ENCODE measurements at places on chromosomes 12 and 14.

GRCh38 chr12:124752437-124753227 lies 111.0 kb downstream of the SCARB1 start:
- H3K36me3 ChIP-seq, result no peaks in the 10 kb centered on the region
- no peak overlapping the region for H3K4me3 ChIP-seq
- peaks cover 36% of the 10 kb centered on the region for H3K4me1 ChIP-seq

- H3K27ac ChIP-seq, result no peak overlapping the region
- H3K27me3 ChIP-seq, result no peaks in the 10 kb centered on the region
- no peaks in the 10 kb centered on the region for H3K36me3 ChIP-seq
- DNase-seq, result peak; percentile 42
- H3K4me1 ChIP-seq, result no peaks in the 10 kb centered on the region
These were observed 104.6 kb downstream of the GALC start for GRCh38 chr14:87888136-87888999.

GRCh38 chr14:60175255-60175902 lies 10.2 kb upstream of the DHRS7 start:
- H3K36me3 ChIP-seq, result no peaks in the 10 kb centered on the region
- H3K4me3 ChIP-seq, result no peak overlapping the region
- no peak for DNase-seq
- no peaks in the 10 kb centered on the region for H3K27me3 ChIP-seq

DNA sequence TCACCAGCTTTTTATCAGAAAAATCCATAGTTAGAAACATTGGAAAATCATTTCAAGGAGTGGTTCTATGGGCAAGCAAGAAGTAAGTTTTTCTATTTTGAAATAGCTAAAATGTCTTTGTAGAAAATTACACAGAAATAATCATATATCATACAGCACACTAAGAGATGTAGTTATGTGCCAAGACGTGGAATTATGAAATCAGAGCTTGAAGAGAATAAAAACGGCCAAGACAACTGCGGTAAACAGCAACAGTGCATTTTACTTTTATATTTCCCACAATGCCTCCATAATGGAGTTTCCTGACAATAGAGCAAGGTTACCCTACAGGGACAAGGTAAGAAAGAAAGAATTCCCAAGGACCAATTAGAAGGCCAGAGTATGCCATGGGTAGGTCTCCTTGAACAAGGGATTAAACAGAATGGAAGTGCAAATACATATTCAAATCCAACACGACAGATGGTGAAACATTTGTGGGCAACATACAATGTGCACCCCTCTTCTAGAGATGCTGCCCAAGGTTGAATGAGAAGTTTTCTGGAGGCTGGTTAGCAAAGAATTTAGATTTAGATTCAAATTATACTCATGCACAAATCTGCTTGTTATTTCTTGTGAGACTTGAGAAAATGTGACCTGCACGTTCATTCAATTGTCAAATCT lies 76.1 kb upstream of the BTG1 start:
- H3K4me1 ChIP-seq, result no peaks in the 10 kb centered on the region
- H3K27me3 ChIP-seq, result no peaks in the 10 kb centered on the region
- no peak overlapping the region for H3K4me3 ChIP-seq
- H3K36me3 ChIP-seq, result no peaks in the 10 kb centered on the region
- no peak overlapping the region for H3K27ac ChIP-seq

- H3K36me3 ChIP-seq, result no peaks in the 10 kb centered on the region
- no peak overlapping the region for H3K4me3 ChIP-seq
- H3K27me3 ChIP-seq, result no peaks in the 10 kb centered on the region
- no peak for DNase-seq
- H3K4me1 ChIP-seq, result no peaks in the 10 kb centered on the region
These were observed 239.3 kb upstream of the PRICKLE1 start for GRCh38 chr12:42828836-42829235.

DNA sequence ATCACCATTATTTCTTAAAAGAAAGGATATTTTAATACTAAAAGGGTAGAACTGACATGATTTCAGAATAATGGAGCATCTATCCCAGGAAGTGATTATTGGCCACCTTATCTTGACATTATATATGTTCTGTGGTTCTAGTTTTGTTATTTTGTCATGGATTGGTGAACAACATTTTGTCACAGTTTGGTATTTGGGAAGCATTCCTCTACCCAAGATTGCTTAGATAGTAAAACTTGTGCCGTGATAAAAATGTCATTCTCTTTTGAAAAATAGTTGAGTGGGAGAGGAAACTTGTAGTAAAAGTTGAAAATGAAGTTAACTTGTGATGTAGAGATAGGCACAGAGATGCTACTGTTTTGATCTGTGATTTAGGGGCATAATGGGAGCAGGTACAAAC lies 65.7 kb downstream of the TMX1 start:
- no peaks in the 10 kb centered on the region for H3K36me3 ChIP-seq
- no peak overlapping the region for H3K27ac ChIP-seq
- no peaks in the 10 kb centered on the region for H3K27me3 ChIP-seq
- DNase-seq, result no peak
- H3K4me1 ChIP-seq, result no peaks in the 10 kb centered on the region
- H3K4me3 ChIP-seq, result no peak overlapping the region

- no peak for DNase-seq
- H3K27me3 ChIP-seq, result no peaks in the 10 kb centered on the region
- H3K36me3 ChIP-seq, result no peaks in the 10 kb centered on the region
These were observed 175.2 kb downstream of the EPS8 start for GRCh38 chr12:15613981-15614380.

- H3K36me3 ChIP-seq, result no peaks in the 10 kb centered on the region
- peak overlapping the region; percentile 81 for H3K27ac ChIP-seq
- H3K4me3 ChIP-seq, result no peak overlapping the region
- DNase-seq, result peak; percentile 91
- peaks cover 45% of the 10 kb centered on the region for H3K4me1 ChIP-seq
These were observed 397.4 kb upstream of the OR4E1 start for GRCh38 chr14:22071006-22071405.

GRCh38 chr12:7058163-7058845 lies 2.2 kb upstream of the C1S start:
- H3K4me3 ChIP-seq, result no peak overlapping the region
- H3K4me1 ChIP-seq, result no peaks in the 10 kb centered on the region
- DNase-seq, result no peak
- no peaks in the 10 kb centered on the region for H3K36me3 ChIP-seq

DNA sequence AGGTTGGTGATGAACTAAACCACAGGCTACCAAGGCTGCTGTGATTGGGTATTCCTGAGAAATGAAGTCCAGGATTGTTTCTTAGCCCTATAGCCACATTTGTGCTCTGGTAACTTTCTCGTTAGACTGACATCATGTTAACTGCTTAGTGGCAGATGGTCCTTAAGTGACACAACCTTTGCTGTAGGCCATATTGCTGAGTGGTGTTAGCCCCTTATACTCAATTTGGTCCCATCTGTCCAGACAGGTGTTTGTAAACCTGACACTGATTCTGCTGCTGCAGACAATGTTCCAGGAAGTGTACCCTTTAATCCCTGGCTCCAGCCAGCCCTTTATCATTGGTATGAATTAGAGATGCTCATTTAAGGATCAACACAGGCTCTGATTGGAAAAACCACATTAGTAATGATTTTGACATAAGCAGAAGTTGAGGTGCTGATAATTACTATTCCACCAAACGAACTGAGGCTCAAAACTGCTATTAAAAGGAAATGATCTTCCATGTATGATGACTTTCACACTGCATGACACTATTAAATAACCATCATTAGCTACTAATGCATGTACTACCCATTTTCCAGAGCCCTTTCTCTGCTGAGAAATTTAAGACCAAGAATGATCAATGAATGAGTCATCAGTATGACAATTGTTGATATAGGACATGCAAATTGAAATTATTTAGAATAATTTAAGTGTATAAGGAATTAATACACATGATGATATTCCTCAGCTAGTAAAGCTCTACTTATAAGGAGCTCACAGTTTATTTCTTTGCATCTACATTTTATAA lies 3.6 kb upstream of the SSTR1 start:
- H3K27ac ChIP-seq, result no peak overlapping the region
- no peaks in the 10 kb centered on the region for H3K36me3 ChIP-seq
- no peak overlapping the region for H3K4me3 ChIP-seq
- DNase-seq, result no peak
- no peaks in the 10 kb centered on the region for H3K27me3 ChIP-seq

DNA sequence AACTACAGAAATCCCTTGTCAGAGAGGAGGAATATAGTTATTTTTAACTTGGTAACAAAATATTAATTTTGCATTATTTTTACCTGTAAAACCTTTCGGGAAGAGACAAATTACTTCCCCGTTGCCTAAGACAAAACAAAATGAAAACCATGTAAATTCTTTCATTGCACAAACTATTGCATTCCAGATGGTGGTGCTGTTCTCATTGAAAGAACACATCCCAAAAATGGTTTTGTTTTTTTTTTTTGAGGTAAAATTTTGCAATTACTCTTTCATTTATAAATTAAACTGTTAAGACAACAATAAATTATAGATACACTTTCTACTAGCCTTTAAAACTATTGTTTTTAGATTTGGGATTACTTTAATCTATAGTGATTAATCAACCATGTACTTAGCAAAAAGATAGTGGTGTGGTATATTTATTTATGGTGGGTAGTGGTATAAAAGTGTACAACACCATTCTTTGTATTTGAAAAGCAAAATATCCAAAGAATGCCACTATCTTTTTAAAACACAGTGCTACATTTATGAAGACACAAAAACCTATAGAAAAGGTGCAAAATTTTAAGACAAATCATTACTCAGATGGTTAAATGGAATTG lies 115.5 kb downstream of the SLC38A1 start:
- no peaks in the 10 kb centered on the region for H3K27me3 ChIP-seq
- no peaks in the 10 kb centered on the region for H3K36me3 ChIP-seq
- no peak for DNase-seq

DNA sequence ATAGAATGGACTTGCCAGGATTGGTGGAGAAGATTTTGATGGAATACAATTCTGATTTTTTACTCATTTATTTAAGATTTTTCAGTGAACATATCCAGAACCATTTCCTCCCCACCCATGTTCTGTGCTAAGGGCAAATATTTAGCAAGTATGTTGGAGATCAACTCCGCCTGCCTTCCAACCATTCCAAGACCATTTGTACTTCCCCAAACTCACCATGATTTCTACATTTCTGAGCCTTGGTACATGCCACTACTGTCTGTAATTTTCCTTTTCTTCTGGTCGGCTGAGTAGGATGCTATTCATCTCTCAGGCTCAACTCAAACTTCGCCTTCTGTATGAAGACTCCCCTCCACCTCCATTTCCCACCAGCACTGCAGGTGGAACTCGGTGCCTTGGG lies 150.6 kb downstream of the NTF3 start:
- no peaks in the 10 kb centered on the region for H3K36me3 ChIP-seq
- no peaks in the 10 kb centered on the region for H3K4me1 ChIP-seq
- H3K27me3 ChIP-seq, result peaks cover 5% of the 10 kb centered on the region
- no peak for DNase-seq

DNA sequence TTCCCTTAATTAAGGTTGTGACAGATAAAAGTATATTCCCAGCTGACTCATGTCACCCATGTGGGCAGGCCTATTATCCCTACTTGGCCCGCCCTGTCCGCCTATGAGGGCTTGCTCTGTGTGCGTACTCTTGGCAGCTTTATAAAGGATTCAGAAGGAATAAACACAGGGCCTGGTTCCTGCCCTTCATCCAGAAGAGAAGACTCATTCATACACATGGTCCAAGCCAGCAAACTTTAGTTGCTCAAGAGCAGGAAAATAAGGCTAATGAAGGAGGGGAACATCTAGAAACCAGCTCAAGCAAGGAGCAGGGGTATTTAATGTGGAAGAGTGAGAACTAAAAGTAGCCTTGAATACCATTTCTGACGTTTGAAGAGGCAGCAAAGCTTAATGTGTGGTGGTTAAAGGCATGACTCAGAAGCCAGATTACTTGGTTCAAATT lies 141.9 kb downstream of the CRADD start:
- H3K27me3 ChIP-seq, result no peaks in the 10 kb centered on the region
- no peaks in the 10 kb centered on the region for H3K36me3 ChIP-seq
- 0 out of 2 replicates have a peak overlapping the region, but pooled peaks have one; percentile 5 for H3K27ac ChIP-seq
- no peak for DNase-seq
- H3K4me1 ChIP-seq, result peaks cover 20% of the 10 kb centered on the region

GRCh38 chr12:81255947-81256346 lies 178.1 kb downstream of the ACSS3 start:
- H3K4me3 ChIP-seq, result no peak overlapping the region
- H3K4me1 ChIP-seq, result no peaks in the 10 kb centered on the region
- DNase-seq, result no peak

GRCh38 chr14:91387169-91387835 lies 30.3 kb downstream of the CCDC88C start:
- peaks cover 9% of the 10 kb centered on the region for H3K36me3 ChIP-seq
- H3K4me1 ChIP-seq, result no peaks in the 10 kb centered on the region

DNA sequence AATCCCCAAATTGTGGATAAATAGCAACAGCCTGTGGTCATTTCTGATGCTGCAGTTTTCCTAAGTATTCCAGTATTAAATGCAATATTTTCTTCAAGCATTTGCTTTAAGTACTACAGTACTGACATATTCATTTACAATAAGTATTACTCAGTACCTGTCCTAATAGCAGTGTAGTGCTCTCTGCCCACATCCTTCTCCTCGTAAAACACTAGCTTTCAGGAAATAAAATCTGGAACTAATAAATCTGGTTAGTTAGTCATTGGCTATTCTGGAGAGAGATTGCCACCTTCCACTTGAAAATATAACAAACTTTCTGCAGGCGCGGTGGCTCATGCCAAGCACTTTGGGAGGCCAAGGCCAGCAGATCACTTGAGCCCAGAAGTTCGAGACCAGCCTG lies 441.5 kb downstream of the PRKD1 start:
- no peaks in the 10 kb centered on the region for H3K36me3 ChIP-seq
- no peak for DNase-seq

- H3K4me3 ChIP-seq, result no peak overlapping the region
- DNase-seq, result no peak
- H3K4me1 ChIP-seq, result no peaks in the 10 kb centered on the region
- peaks cover 94% of the 10 kb centered on the region for H3K36me3 ChIP-seq
These were observed 11.5 kb downstream of the XRCC3 start for GRCh38 chr14:103703433-103704385.

DNA sequence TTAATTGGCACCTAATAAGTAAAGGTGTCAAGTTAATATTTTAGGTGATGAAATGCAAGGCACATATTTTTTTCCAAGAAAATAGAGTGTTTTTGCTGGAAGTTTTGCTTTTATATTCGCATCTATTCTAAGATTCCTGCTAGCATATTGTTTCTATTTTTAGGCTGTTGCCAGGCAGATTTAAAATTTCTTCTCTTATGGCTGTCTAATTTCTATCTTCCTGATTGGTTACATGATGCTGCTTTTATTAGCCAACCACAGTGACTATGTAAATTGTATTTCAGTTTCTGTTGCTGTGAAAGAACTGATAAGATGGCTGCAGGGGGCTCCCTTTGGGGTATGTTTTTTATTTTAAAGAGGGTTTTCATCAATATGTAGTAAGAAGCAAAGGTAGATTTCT lies 42.7 kb downstream of the ATF7IP start:
- no peak overlapping the region for H3K4me3 ChIP-seq
- no peak overlapping the region for H3K27ac ChIP-seq
- no peaks in the 10 kb centered on the region for H3K36me3 ChIP-seq

DNA sequence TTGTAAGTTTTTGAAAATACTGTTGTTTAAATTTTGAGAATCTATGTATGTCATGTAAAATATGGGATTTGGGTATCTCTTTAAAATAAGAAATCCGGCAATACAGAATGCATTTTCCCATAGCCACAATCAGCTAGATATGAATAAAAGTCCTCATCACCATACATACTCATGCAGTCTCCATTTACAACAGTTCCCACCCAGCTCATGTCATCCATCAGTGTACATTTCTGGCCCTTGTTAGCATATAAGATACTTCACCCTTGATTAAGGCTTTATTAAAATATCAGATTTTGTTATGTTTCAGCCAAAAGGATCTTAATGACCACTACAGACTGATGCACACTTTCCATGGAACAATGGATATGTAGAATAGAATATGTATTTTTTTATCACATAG lies 218.0 kb downstream of the DPY19L2 start:
- no peak overlapping the region for H3K27ac ChIP-seq
- H3K4me1 ChIP-seq, result no peaks in the 10 kb centered on the region
- no peaks in the 10 kb centered on the region for H3K27me3 ChIP-seq
- H3K36me3 ChIP-seq, result no peaks in the 10 kb centered on the region
- no peak for DNase-seq
